ENCODE measurements at places on chromosomes 11 and 22. TPM values are rescaled to one million over a fixed set of nuclear protein-coding genes. Genes with fewer than 3 reads are reported as not detected.

- DNase-seq: no peak
These were observed 33.3 kb downstream of the MPPED2 start for GRCh38 chr11:30552839-30553238.

DNA sequence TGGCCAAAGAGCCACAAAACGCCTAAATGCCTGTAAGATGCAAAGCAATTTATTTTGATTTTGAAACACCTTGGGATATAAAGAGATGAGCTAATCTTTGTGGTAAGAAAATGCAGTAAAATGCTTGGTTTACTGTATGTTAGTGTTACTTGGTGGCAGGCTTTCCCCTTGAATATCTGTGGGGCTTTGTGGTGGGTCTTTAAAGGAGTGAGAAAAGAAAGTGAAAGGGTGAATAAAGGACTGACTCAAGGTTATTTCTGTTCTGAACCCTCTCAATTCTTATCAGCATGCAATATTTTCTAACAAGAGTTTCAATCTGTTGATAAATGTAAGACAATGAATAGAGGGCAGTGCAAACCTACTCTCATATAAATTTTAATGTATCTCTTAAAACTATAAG lies 1555.9 kb upstream of the RAG2 start:
- no peak for DNase-seq

DNA sequence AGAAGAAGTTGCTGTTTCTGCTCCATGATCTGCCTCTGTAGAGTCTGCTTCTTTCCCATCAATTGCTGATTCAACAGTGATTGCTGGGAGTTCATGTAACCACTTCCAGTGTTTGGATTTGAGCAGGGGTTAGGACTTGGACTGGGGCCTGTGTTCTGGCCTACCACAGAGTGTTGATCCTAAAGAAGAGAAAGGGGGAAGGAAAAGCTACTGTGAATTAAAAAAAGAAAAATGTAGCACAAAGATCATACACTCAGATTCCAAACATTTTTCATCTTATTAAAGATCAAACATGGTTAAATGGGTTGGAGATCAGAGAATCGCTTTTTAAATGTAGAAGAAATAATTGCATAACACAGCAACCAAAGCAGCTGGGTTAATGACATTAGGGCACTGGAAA lies 67.6 kb upstream of the MTMR2 start:
- no peak for DNase-seq

DNA sequence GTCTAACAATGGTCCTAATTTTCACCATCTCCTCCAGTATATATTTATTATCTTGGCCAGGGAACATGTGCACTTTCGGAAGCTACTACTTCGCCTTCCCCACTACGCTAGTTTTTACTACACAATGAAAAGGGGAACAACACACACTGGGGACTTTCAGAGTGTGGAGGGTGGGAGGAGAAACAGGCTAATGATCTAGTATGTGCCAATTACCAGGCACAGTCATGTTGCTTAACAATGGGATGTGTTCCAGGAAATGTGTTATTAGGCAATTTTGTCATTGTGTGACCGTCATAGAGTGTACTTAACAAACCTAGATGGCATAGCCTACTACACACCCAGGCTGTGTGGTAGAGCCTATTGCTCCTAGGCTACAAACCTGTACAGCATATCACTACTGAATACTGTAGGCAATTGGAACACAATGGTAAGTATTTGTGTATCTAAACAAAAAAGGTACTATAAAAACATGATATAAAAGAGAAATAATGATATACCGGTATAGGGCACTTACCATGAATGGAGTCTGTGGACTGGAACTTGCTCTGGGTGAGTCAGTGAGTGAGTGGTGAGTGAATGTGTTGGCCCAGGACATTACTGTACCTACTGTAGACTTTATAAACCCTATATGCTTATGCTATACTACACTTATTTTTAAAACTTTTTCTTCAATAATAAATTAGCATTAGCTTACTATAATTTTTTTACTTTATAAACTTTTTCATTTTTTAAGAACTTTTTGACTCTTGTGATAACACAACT lies 20.1 kb upstream of the CUL5 start:
- DNase-seq: no peak

- DNase-seq: no peak
These were observed 3.4 kb downstream of the SART1 start for GRCh38 chr11:65964906-65965305.

DNA sequence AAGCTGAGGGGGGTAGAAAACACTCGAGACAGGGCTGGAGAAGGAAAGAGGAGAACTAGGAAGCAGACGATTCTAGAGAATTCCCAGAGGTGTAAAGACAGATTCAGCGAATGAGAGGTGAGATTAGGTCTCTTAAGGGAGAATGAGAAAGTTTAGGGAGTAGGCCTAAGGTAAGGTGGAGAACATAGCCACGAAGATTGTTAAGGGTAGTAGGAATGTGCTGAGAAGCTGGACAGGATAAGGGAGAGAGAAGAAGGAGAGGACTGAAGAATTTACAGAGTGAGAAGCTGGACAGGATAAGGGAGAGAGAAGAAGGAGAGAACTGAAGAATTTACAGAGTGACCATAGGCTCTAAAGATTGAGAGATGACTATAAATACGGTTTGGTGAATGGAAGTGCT lies 908 bp downstream of the PPME1 start:
- no peak for DNase-seq

- DNase-seq: no peak
These were observed 36.5 kb downstream of the MADD start for GRCh38 chr11:47306484-47306844.

DNA sequence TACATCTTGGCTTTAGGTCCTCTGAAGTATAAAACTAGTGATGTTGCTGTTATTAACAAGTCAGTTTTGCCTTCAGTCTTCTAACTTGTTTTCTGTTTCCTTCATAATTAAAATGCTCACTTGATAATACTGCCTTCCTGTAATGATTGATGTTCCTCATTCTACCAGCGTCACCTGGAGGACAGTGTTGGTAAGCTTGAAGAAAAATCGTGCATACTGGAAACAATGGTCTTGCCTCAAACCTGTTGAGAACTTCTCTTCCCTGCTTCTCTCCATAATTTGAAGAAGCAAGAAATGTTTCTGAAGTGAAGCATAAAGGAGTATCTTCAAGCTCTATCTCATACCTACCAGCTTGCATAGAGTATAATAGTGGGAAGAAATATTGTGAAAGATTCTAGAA lies 3.0 kb downstream of the YWHAH start:
- no peak for DNase-seq

PRDM10 gene
- total RNA-seq: 10.4 TPM

OSBP2 gene
- total RNA-seq: 3.0 TPM

MIAT gene
- total RNA-seq: 0.81 TPM

NAGA gene
- total RNA-seq: 41.7 TPM

All from thoracic aorta (tissue), 2 donors.